COR-L47 (cell line): ENCODE measurements at places on chromosomes 16 and 17.

DNA sequence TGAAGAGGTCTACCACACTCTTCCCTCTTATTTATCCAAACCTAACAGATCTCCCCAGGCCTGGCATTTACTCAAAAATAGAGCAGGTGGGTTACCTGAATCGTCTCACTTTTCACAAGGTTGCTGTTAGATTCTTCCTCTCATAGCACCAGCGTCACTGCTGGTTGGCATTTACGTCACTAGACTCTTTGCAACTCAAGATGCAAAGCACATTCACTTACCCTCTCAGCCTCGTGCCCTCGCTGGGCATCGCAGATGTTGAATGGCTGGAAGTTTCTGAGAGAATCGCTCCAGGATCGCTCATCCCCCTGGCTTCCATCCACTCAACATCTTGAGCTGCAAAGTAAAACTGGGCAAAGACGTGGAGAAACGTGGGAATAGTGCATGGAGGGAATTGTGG, 21.9 kb downstream of the GSG1L start:
- no peak for DNase-seq

GRCh38 chr17:27512031-27512430, 55.8 kb downstream of the KSR1 start:
- no peak for DNase-seq

GRCh38 chr17:67773246-67773645, 52.1 kb upstream of the BPTF start:
- DNase-seq: no peak

DNA sequence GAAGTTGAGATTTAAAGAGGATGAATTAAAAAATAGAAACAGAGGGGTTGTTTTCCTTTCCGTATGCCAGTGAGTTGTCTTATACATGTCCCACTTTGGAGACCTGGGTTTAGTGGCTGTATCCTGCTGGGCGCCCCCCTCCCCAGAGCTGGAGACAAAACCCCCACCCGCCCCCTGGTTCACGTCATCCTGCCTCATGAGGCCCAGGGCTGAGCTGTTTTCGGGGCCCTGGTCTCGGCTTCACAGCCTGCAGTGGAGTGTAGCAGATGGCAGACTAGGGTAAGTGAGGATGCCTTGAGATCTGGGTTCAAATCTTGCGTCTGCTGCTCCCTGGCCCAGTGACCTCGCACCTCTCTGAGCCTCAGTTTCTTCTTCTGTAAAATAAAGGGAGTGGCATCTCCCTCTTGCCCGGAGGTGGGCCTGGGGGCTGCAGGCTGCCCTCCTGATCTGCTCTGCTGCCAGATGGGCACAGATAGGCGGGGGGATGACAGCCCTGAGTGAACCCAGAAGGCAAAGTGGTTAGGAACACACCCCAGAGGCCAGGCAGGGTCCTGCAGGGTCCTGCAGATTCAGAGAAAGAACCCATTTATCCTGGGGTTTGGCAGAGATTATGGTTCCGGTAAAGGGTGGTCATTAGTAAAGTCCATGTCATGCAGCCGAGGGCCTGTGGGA, 45.1 kb downstream of the SOCS3 start:
- DNase-seq: no peak

DNA sequence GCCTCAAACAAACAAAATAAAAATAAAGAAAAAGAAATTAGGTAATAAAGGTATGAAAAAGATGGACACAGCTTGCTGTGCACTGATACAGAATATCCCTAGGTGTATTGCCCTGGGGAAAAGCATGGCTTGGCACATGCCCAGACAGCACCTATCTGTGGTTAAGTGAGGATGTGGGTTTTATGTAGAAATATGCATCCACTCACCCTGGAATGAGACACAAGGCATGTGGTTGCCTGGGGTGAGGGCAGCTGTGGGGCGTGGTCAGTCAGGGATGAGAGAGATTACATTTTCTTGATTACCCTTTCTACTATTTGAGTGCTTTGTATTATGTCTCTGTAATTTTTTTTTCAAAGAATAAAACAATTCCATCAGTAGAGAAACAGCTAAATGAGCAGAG, 6.9 kb downstream of the PLLP start:
- no peak for DNase-seq

GRCh38 chr16:11141409-11142260, 114.4 kb downstream of the SOCS1 start:
- no peak for DNase-seq

GRCh38 chr17:53548252-53548651, 274.5 kb upstream of the KIF2B start:
- DNase-seq: no peak

- DNase-seq: no peak
These were observed 189.1 kb downstream of the CEP112 start for GRCh38 chr17:66002812-66003211.

- DNase-seq: no peak
These were observed 70.0 kb downstream of the HS3ST3A1 start for GRCh38 chr17:13531721-13532120.

DNA sequence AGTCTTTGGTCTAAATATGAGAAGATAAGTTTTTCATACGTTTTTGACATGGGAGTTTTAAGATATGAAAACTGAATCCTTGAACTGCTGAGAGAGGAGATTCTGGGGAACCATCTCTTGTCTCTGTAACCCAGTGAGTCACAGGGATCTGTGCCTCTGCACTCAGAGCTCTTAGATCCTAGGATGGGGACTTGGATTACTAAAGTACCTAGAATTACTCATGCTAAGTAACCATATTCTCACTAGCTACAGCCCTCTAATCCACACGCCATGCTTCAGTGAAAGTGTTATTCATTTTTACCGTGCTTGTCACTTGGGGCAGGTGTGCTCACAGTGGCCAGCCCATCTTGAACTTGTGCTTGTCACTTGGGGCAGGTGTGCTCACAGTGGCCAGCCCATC, 2.0 kb downstream of the MRM3 start:
- DNase-seq: no peak

GRCh38 chr16:774086-775001, 13.8 kb downstream of the MSLN start:
- no peak for DNase-seq

DNA sequence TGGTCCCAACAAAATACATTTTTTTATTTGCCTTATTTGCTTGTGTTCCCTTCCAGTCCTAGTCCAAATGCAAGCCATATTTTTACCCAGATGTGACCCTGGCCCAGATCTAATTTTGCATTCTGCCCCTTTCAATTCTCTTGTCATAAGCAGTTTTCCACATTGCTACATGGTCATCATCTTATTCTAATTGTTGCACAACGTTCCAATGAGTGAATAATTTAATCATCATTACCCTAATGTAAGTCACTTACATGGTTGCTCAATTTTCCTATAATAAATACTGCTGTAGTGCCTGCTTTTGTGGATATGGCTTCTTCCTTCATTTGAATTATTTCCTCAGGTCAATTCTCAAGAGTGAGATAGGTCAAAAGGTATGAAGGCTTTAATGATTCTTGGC, 12.8 kb downstream of the RSAD1 start:
- no peak for DNase-seq

GRCh38 chr17:78497115-78497540, 80.1 kb downstream of the DNAH17 start:
- DNase-seq: peak; percentile 63
